ENCODE measurements at places on chromosomes 6 and 20. TPM values are rescaled to one million over a fixed set of nuclear protein-coding genes. Genes with fewer than 3 reads are reported as not detected.

The PHF1 gene
- 55.1 TPM for total RNA-seq

The CST2 gene
- 20.5 TPM for total RNA-seq

The PRL gene
- not detected for total RNA-seq

DNA sequence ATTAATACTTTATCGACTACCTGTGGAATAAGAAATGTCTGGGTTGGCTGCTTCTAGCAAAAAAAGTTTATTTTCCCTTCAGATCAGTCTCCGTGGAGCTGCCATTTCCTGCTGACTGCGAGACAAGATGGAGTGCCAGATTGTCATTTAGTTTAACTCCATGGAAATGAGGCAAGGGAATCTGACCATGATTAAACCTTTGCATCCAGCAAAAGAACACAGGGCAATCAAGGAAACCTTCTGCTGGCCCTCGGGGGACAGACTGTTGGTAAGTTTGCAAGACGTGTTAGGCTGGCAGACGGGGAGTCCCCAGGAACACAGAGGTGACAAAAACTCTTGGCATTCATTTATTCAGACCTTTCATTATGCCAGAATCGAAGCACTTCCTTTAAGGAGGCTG is 52.2 kb upstream of the SPACA1 start:
- H3K4me1 ChIP-seq = no peaks in the 10 kb centered on the region
- no peaks in the 10 kb centered on the region for H3K27me3 ChIP-seq
- H3K27ac ChIP-seq = no peak overlapping the region
- no peaks in the 10 kb centered on the region for H3K36me3 ChIP-seq
- DNase-seq = no peak
- no peak overlapping the region for H3K4me3 ChIP-seq

DNA sequence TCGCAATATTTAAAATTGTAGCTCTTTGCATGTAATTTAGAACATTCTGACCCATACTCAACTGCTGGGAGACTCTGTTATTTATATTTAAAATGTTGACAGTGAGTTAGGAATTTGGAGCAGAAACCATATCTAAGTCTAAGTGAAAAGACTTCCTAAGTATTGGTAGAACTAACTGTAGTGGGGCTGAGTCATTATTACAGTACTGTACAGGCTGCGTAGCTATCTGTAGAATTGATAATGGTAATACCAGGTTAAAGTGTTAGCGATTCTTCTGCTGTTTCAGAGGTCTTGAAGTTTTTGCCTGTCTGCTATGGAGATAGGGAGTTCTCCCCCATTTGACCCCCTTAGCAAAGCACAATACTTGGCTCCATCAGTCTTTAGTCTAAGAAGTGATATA is 3.6 kb downstream of the TOP1 start:
- no peak overlapping the region for H3K27ac ChIP-seq
- no peaks in the 10 kb centered on the region for H3K27me3 ChIP-seq
- H3K4me3 ChIP-seq = no peak overlapping the region
- DNase-seq = no peak

DNA sequence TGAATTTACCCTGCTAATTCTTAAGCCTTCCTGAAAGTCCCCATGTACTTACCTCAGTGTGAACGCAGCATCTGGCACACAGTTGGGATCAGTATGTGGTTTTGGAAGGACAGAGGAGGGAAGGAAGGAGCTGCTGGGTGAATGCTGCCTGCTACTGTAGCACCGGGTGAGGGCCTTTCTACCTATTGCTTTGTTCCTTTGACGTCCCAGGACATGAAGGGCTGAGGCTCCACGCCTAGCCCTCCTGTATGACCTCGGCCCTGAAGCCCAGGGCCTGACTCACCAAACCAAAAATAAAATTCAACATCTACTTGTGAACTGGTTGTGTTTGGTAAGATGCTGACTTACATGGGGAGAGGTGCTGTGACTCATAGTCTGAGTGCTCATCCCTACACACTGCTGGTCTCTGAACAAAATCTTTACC is 51.1 kb downstream of the ARID1B start:
- H3K4me1 ChIP-seq = peaks cover 56% of the 10 kb centered on the region
- DNase-seq = peak; percentile 66
- no peaks in the 10 kb centered on the region for H3K27me3 ChIP-seq
- H3K4me3 ChIP-seq = no peak overlapping the region

The COL9A1 gene
- total RNA-seq = not detected

The SLC17A3 gene
- total RNA-seq = 0.42 TPM

The VWA7 gene
- 0.31 TPM for total RNA-seq

The C4A gene
- total RNA-seq = 959 TPM

DNA sequence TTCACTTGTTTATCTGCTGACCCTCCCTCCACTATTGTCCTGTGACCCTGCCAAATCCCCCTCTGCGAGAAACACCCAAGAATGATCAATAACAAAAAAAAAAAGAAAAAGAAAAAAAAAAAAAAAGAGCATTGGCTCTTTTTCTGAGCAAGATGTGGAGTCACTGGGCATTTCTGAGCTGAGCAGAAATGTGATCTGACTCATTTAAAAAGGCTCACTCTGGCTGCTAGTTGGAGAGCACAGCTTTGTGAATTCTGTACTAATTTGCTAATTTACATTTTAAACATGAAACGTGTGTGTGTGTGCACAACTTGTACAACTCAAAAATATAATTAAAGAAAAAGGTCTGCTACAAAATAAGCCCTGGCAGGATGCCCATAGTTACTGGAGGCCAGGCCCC is 20.2 kb downstream of the SCML4 start:
- H3K27ac ChIP-seq = no peak overlapping the region
- H3K4me1 ChIP-seq = no peaks in the 10 kb centered on the region
- DNase-seq = no peak

The FBXO5 gene
- 4.5 TPM for total RNA-seq

GRCh38 chr20:8951164-8951563 is 117.7 kb upstream of the PLCB4 start:
- no peak overlapping the region for H3K4me3 ChIP-seq
- no peaks in the 10 kb centered on the region for H3K27me3 ChIP-seq
- no peaks in the 10 kb centered on the region for H3K4me1 ChIP-seq

GRCh38 chr20:43460172-43460829 is 2.6 kb downstream of the SRSF6 start:
- H3K27me3 ChIP-seq = no peaks in the 10 kb centered on the region
- no peak overlapping the region for H3K4me3 ChIP-seq
- peaks cover 42% of the 10 kb centered on the region for H3K4me1 ChIP-seq

DNA sequence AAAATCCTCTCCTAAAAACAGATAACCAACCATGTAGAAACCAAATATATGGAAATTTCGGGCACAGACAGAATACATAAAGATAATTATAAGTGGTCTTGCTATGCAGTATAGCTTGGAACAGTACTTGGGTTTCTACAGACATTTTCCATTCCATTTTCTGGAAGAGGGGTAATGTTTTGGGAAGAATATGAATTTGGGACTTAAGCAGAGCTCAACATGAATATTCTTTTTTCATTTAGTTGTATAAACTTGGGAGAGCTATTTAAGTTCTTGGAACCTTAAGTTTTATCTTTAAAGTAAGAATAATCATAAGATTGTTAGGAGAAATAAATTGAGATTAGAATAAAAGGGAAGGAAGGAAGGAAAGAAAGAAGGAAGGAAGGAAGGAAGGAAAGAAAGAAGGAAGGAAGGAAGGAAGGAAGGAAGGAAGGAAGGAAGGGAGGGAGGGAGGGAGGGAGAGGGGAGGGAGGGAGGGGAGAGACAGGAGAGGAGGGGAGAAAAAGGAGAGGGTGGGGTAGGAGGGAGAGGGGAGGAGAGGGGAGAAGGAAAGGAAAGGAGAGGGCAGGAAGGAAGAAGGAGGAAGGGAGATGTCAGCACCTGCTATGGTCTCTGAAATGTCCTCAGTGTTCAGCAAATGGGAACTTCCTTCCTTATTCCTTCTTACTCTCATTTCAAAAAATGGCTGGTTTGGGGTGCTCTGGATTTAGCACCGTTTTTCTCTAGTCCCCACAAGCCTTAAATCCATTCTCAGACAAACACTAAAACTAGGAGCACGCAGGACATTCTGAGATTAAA is 248.3 kb downstream of the LY86 start:
- H3K36me3 ChIP-seq = no peaks in the 10 kb centered on the region
- H3K4me3 ChIP-seq = no peak overlapping the region
- H3K27ac ChIP-seq = no peak overlapping the region
- H3K4me1 ChIP-seq = no peaks in the 10 kb centered on the region
- no peaks in the 10 kb centered on the region for H3K27me3 ChIP-seq

- H3K4me3 ChIP-seq = no peak overlapping the region
- H3K4me1 ChIP-seq = no peaks in the 10 kb centered on the region
- no peak overlapping the region for H3K27ac ChIP-seq
- H3K36me3 ChIP-seq = no peaks in the 10 kb centered on the region
- DNase-seq = no peak
- H3K27me3 ChIP-seq = no peaks in the 10 kb centered on the region
These were observed 1.7 kb upstream of the CST4 start for GRCh38 chr20:23690581-23690980.

DNA sequence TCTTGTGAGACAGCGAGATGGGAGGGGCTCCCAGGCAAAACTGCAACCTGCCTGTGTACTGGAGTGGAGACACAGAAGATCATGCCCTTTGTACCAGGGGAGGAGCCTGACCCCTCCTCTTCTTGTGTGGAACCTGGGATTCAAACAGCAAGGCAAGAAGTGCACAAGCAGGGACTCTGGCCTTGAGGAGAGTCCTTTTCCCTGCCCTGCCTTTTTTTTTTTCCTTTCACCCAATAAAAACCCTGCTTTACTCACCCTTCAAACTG is 251.8 kb upstream of the OPRM1 start:
- H3K36me3 ChIP-seq = no peaks in the 10 kb centered on the region
- DNase-seq = no peak
- H3K27me3 ChIP-seq = no peaks in the 10 kb centered on the region
- H3K4me3 ChIP-seq = no peak overlapping the region

DNA sequence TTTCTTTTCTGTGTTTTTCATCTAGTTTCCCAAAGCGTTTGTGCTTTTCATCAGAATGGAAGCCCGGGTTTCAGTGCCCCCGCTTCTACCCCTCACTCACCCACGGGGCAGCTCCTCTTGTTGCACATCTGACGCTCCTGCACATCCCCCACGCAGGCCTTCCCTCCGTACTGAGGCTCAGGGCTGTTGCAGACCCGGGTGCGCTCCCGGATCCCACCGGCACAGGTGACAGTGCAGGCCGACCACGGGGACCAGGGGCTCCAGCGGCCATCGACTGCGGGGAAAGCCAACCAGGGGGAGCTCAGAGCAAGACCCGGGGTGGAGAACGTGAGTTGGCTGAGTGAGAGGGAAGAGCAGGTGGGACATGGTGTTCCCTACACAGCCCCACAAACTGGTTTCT is 19.0 kb downstream of the THBS2 start:
- peak; percentile 19 for DNase-seq
- no peak overlapping the region for H3K4me3 ChIP-seq
- no peaks in the 10 kb centered on the region for H3K27me3 ChIP-seq
- H3K36me3 ChIP-seq = no peaks in the 10 kb centered on the region
- no peak overlapping the region for H3K27ac ChIP-seq
- H3K4me1 ChIP-seq = no peaks in the 10 kb centered on the region

- H3K36me3 ChIP-seq = no peaks in the 10 kb centered on the region
- no peaks in the 10 kb centered on the region for H3K27me3 ChIP-seq
- DNase-seq = no peak
- H3K4me3 ChIP-seq = no peak overlapping the region
- H3K4me1 ChIP-seq = peaks cover 5% of the 10 kb centered on the region
These were observed 3.6 kb downstream of the SOX4 start for GRCh38 chr6:21596949-21597682.

GRCh38 chr20:42276718-42277602 is 658.8 kb upstream of the CHD6 start:
- H3K27ac ChIP-seq = no peak overlapping the region
- H3K4me1 ChIP-seq = no peaks in the 10 kb centered on the region
- DNase-seq = no peak
- no peaks in the 10 kb centered on the region for H3K36me3 ChIP-seq
- H3K27me3 ChIP-seq = no peaks in the 10 kb centered on the region

DNA sequence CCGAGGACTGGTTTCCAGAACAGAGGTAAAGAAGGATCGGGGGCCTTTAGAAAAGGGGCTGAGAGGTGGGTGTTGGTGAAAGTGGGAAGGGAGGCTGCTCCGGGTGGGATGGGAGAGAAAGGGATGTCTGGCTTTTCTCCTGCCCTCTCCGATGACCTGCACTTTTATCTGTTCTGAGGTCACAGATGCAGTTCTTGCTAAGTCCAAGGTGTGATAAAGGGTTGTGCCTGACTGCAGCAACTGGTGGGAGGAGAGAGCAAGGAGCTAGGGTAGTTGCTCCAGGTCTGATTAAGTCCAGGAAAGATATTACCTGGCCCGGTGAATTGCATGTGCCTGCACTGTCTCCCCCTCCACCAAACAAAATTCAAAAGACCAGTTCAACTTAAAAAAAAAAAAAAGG is 145.6 kb upstream of the SOX4 start:
- no peaks in the 10 kb centered on the region for H3K4me1 ChIP-seq
- H3K36me3 ChIP-seq = no peaks in the 10 kb centered on the region
- H3K27me3 ChIP-seq = no peaks in the 10 kb centered on the region
- no peak for DNase-seq
- H3K27ac ChIP-seq = no peak overlapping the region

- peak; percentile 6 for DNase-seq
- no peak overlapping the region for H3K4me3 ChIP-seq
- H3K27ac ChIP-seq = no peak overlapping the region
- no peaks in the 10 kb centered on the region for H3K4me1 ChIP-seq
- no peaks in the 10 kb centered on the region for H3K27me3 ChIP-seq
These were observed 171.8 kb upstream of the BMP2 start for GRCh38 chr20:6595704-6596103.

GRCh38 chr6:138689849-138690248 is 83.7 kb upstream of the CCDC28A start:
- no peak overlapping the region for H3K27ac ChIP-seq
- no peak overlapping the region for H3K4me3 ChIP-seq
- H3K4me1 ChIP-seq = no peaks in the 10 kb centered on the region
- no peaks in the 10 kb centered on the region for H3K27me3 ChIP-seq
- no peaks in the 10 kb centered on the region for H3K36me3 ChIP-seq

The PIGU gene
- 20.5 TPM for total RNA-seq

- DNase-seq = no peak
- H3K4me1 ChIP-seq = peaks cover 28% of the 10 kb centered on the region
- H3K4me3 ChIP-seq = peak overlapping the region; percentile 43
- peak overlapping the region; percentile 78 for H3K27ac ChIP-seq
- no peaks in the 10 kb centered on the region for H3K27me3 ChIP-seq
These were observed 825 bp upstream of the FAM135A start for GRCh38 chr6:70412252-70413113.

The C6orf15 gene
- total RNA-seq = not detected

DNA sequence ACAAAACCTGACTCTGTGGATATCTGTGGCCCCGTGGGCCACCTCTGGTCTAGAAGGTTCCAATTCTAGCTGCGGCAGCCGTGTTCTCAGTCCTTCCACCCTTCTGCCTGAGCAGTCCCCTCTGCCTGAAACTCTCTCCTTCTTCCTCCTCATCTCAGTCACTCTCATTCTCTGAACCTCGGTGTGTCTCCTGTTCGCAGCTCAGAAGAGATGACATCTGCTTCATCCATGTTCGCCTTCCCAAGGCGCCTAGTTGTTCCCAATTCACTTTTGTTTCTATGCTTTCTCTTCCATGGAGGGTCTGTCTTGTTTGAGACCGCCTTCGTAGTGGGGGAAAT is 95.5 kb downstream of the CEBPB start:
- no peak overlapping the region for H3K4me3 ChIP-seq
- H3K4me1 ChIP-seq = peaks cover 22% of the 10 kb centered on the region
- peak overlapping the region; percentile 92 for H3K27ac ChIP-seq

Measured in adrenal gland (tissue), 19 donors.